Stimulated activated CD8-positive, alpha-beta memory T cell treated with anti-CD3 and anti-CD28 coated beads, Interleukin-7, amount 100 ng/mL, for 1 hour (primary cell): ENCODE measurements at places on chromosomes 3 and 15.

- DNase-seq = no peak
These were observed at the start of gene PLA2G4D for GRCh38 chr15:42094512-42094963. TSS of gene PLA2G4D (minus strand) at chr15:42094562. CDS start at chr15:42094459, 103 bp downstream.

- DNase-seq = no peak
These were observed 10.7 kb downstream of the STT3B start for GRCh38 chr3:31543375-31543774.

DNA sequence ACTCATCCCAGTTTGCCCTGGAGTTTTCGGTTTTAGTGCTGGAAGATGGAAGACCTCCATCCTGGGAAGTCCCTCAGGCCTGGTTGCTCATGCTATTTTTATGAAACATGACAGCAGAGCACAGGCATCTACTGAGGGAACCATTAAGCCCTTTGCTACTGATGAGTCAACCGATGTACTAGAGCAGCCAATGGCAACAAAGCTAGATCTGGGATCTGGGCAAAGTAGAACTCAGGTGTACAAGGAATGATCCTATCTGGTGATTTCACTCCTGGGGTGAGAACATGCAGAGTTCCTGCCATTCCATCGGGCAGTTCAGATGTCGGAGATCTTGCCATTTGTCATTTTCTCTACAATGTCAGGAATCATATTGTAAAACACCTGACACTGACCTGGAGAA lies 166.2 kb upstream of the NSMCE3 start:
- DNase-seq = no peak

- DNase-seq = no peak
These were observed 16.1 kb upstream of the CNTN3 start for GRCh38 chr3:74630602-74631001.

- DNase-seq = no peak
These were observed 43.5 kb downstream of the KY start for GRCh38 chr3:134607054-134608022.

GRCh38 chr15:87033056-87033455 lies 953.4 kb downstream of the AGBL1 start:
- no peak for DNase-seq

DNA sequence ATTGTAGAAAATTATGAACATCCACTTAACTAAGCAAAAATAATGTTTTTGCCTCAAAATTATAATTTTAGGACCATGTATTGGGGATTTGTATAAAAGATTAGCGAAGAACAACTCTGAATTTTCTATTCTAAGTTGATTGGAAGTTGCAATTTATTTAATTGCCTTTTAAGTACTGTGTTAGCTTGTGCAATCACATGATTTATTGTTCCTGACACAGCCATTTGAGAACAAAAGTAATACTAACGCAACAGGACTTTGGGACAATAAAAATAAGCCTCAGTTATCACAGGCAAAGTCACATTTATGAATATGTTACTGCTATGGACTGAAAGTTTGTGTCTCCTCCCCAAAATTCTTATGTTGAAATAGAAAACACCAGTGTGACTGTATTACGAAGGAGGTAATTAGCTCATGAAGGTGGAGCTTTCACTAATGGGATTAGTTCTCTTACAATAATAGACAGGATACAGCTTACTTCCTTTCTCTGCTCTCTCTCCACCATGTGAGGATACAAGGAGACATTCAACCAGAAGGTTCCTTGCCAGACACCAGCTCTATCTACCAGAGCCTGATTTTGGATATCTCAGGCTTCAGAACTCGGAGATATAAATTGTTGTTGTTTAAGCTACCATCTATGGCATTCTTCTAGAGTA lies 745.9 kb downstream of the ZBBX start:
- no peak for DNase-seq
